Dermis microvascular lymphatic vessel endothelial cell (primary cell): ENCODE measurements at places on chromosomes 13 and 19. TPM values are rescaled to one million over a fixed set of nuclear protein-coding genes. Genes with fewer than 3 reads are reported as not detected.

DNA sequence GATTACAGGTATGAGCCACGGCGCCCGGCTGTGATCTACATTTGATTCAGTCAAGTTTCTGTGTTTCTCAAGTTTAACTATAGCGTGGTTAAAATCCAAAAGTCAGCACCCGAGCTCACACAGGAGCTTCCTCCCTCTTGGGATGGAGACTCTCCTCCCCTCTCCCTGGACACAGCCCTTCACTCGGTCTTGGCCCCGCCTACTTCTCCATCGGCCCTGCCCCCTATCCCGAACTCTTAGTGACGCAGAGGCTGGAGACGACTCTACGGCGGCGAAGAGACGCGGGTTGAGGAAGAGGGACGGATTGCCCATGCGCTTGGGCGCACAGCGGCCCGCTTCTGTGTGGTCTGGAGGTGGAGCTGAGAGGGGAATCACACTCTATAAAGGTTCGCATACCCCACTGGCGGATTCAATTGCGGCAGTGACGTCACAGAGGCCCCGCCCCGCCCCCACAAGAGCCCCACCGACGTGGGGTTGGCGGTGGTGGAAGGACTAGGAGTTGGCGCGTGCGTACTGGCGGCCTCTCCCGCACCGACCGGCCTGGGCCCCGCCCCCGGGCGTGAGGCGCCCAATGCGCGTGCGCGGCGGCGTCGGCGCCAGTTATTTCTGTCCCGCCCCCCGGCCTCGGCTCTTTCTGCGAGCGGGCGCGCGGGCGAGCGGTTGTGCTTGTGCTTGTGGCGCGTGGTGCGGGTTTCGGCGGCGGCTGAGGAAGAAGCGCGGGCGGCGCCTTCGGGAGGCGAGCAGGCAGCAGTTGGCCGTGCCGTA lies at the start of gene TRIM28:
TRIM28 (plus strand) TSS at position 239 of the 765 bp plus-strand sequence. CDS start 694 bp downstream, outside the sequence.
- peak; percentile 99 for DNase-seq

DNA sequence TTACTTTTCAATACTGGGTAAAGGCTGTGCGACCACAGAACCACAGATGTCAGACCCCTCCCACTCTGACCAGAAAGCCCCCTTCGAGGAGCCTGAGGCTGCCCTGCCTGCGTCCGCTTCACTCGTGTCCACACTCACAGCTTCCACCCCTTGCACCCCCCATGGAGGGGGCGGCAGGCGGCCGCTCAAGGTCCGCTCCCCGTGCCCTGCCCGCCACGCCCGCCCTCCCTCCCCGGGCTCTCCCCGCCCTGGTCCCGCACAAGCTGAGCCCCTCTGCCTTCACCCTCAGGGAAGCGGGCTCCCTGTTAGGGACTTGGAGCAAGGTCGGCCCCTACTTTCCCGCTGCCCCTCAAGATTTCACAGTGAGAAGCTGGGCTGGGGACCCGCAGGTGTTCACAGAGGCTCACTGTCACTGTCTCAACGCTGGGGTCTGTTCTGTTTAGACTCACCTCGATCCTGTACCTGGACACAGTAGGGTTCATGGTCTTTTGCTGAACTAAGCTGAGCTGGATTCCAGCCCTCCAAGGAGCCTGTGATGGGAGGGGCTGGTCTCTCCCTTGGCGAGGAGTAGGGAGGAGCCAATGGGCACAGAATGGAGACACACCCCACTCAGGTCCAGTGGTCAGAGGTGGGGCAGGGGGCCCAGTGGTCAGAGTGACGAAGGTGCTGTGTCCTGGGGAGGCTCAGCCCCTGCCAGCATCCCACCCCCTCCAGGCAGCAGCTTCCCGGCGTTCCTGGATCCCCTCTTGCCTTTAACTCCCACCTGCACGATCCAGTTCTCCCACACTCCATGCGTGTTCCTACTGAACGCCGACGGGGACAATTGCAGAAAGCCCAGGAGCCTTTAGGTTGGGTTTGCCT lies 69.5 kb downstream of the SPACA7 start:
- no peak for DNase-seq

GRCh38 chr19:40578442-40578908 lies 1.8 kb downstream of the SHKBP1 start:
- no peak for DNase-seq

- DNase-seq: no peak
Measured at GRCh38 chr13:92994056-92994455, 232.6 kb upstream of the GPC6 start.

GRCh38 chr13:40120781-40121180 lies 465.3 kb downstream of the COG6 start:
- no peak for DNase-seq

DNA sequence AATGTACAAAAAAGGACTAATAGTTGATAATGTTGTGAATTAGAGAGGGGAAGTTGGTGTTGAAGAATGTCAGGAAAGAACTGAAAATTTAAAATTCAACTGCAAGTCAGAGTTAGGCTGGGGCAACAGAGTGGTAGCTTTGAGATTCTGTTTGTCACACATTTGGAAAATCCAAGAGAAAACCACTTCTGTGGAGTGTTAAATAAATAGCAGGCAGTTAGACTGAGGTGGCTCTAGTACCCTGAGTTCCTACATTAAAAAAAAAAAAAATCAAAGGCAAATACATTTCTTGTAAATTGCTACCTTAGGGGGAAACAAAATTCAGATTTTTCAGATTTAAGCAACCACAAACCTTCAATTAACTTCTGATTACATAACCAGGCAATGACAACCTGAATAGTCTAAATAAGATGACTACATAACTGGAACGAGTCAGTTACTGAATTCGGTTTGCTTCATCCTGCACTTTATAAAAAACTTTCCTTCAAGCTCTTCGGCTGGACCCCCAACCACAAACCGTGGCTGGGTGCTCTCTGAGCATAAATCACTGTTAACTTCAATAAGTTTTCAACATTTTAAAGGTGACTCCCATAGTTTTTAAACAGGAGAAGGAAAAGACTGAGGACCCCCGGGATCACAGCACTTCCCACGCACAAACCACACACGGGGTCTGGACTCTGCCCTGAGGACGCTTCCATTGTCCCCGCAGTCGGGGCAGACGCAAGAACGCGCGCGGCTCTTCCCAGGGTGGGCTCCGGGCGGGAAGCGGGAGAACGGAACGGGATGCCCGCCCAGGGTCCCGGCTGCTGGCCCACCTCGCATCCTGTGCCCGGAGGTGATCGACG lies 725 bp downstream of the ZNF682 start:
- DNase-seq: no peak

- DNase-seq: no peak
Measured at GRCh38 chr19:40646743-40647254, 43.7 kb downstream of the NUMBL start.

The TNFSF9 gene
- total RNA-seq: 0.39 and 0.63 TPM in 2 replicates

DNA sequence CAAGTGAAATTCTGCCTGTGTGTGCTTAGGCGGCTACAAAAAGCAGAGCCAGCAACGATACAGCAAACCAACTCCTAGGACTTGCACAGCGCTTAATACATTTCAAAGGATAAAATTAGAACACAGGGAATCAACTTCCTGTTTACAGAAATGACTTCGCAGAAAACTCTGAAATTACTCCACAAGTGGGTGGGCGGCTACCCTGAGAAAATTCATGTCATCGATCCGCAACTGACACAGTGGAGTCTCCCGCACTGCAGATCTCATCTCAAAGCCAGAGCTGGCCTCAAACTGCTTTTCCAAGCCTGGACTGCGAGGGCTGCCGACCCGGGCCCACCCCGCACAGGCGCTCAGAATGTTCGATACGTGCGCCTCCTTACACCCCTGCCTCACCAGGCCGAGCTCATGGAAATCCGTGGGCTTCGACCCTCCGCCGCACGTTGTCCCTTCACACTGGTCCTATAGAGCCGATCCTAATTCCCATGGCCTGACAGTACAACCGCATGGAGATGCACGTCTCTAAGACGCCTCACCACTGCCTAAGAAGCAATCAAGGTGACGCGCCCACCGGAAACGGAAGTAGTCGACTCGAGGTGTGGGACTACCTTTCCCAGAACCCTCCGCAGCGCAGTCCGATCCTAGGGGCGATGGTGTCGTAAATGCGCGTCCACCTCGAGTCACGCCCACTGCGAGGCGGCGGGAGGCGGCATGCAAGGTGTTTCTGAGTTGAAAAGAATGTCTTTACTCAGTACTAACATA lies at the start of gene ZNF229:
ZNF229 (minus strand) TSS at position 557 of the 759 bp plus-strand sequence. CDS start 5,625 bp downstream, outside the sequence.
- peak; percentile 93 for DNase-seq

DNA sequence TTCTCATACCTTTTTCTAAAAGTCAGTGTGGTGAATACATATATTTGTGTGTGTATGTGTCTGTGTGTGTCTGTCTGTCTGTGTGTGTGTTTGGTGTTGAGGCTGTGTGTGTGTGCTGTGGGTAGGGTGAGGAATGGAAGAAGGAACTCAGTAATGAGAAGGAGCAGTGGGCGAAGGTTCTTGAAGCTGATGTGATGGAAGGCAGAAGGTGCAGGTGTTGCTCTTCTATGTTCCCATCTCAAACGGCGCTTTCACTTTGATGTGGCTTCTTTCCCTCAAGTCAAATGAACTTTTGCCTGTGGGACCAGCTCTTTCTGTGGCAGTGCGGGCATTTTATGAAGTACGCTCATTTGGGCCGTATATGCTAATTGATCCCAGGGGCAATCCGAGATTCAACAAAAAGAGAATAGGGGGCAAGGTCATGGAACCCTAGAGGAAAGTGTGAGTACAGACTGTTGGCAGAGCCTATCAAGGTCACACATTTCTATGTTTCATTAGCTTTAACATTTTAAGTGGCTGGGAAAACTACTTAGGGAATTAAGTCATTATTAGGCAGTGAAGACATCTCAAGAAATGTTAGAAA lies 15.2 kb downstream of the BIVM start:
- no peak for DNase-seq

DNA sequence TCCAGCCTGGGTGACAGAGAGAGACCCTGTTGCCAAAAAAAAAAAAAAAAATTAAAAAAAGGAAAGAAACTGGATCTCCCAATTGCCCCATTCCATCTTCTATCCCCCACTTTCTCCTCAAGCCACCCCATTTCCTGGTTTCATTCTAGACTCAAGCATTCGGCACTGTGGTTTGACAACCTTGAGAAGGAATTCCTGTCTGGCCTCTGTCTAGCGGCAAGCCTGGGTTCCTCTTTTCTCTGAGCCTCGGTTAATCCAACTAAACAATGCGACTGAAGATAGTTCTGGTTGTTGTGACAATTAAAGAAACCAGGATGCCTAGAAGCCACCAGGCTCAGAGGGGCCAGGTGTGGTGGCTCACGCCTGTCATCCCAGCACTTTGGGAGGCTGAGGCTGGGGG lies 3.3 kb upstream of the C3 start:
- DNase-seq: no peak

DNA sequence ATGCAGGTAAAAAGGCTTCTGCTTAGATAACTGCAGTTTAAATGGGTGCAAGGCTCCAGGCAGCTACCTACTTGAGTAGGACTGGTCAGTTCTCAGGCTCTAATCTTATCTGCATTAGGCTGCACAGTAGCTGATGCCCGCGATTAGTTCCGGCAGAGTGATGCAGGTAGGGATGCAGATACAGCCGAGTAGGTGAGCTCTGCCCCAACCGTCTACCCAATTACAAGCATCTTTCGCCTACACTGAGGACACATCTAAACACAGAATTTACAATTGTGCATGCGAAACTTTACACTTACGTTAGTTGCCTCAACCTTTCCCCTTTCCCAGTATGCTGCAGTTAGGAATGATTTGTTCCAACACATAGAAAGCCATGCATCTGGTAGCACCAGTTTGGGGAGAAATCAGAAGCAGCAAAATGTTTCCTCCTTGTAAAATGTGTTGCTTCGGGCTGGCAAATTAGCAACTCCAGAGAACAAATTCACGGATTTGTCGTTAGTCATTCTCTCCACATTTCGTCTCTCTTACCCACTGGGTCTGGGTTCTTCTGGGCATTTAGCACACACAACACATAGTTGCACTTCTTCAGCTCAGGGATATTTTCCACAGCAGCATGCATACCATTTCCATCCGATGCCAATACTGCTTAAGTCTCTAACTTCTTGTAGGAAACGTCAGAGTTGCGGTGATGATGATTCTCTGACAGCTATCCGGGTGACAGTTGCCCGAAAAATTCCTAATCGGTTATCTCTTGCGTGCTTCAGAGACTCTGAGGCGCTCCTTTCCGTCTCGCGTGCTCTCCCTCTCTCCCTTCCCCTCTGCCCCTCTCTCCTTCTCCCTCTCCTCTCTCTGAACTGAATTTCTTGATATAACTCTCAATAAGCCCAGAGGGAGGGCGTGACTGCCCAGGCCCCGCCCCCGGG lies at the start of gene PCDH9:
PCDH9 (minus strand) TSS at position 856 of the 923 bp plus-strand sequence. CDS start 1,896 bp downstream, outside the sequence.
- DNase-seq: peak; percentile 16

The SHD gene
- total RNA-seq: not detected in 2 replicates

DNA sequence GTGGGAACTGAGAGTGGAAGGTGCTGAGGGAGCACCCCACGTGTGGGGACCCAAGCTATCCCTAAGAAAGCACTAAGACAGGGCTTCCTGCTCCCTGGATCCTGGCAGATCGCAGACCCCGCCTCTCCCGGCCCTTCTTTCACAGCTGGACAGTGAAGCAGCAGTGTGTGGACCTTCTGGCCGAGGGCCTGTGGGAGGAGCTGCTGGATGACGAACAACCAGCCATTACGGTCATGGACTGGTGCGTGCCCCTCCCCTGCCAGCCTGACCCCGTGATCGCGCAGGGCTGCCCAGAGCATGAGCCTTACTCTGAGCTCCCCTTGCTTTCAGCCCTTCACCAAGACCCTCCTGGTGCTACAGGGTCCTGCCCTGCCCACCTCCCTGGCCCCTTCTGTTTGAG lies 2.3 kb downstream of the NCCRP1 start:
- DNase-seq: peak; percentile 36

The RFPL4AL1 gene
- total RNA-seq: 0.51 TPM in 1 of 2 replicates, not detected in the other

- DNase-seq: no peak
Measured at GRCh38 chr13:111365149-111366005, 44.9 kb downstream of the TEX29 start.

- DNase-seq: peak; percentile 97
Measured at GRCh38 chr19:3154957-3155736, 19.3 kb downstream of the GNA15 start.

The FGF9 gene
- total RNA-seq: not detected in 2 replicates

GRCh38 chr19:40460185-40460584 lies 5.4 kb downstream of the BLVRB start:
- no peak for DNase-seq

- peak; percentile 86 for DNase-seq
Measured at GRCh38 chr13:113759525-113760137, 605 bp downstream of the TMEM255B start.

DNA sequence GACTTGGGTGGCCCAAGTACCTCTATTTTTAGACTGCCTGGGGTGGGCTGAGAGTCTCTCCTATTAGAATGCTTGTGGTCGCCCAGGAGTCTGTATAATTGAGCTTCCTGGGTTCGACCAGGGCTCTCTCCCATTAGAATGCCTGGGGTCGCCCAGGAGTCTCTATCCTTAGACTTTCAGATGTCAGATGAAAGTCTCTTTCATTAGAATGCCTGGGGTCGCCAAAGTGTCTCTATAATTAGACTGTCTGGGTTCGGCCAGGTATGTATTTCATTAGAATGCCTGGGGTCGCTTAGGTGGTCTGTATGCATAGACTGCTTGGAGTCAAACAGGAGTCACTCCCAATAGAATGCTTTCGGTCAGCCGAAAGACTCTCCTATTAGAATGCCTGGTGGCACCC lies 1471.7 kb downstream of the UQCRFS1 start:
- DNase-seq: no peak
